ENCODE measurements at places on chromosomes 7 and 10.

DNA sequence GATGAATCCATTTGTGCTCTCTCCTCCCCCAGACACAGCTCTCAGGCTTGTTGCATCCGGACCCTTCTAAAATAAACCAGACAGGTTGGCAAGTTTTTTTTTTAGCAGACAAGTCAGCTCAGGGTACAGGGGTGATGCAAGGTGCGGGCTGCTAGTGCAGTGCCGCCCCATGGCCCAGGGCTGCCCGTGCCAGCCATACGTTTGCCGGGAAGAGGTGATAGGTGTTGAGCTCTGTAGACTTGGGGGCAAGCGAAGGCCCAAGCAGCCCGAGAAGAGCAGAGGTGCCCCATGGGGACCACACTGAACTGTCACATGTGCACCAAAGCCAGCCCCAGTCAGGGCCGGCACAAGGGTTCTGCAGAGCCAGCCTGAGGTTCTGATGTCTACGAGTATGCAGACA is 57.1 kb upstream of the PDSS1 start:
- no peak for DNase-seq

DNA sequence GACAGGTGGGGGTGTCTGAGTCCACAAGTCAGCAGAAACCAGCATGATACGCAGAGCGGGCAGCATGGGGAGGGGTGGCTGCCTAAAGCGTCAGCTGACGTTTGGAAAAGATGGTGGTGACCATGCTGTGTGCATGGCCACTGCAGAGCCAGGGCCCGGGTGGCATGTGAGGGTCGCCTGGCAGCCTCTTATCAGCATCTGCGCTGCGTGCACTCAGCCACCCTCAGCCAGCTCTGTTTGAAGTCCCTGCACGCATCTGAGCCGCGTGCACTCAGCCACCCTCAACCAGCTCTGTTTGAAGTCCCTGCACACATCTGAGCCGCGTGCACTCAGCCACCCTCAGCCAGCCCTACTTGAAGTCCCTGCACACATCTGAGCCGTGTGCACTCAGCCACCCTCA is 61.5 kb downstream of the WDR37 start:
- no peak for DNase-seq

DNA sequence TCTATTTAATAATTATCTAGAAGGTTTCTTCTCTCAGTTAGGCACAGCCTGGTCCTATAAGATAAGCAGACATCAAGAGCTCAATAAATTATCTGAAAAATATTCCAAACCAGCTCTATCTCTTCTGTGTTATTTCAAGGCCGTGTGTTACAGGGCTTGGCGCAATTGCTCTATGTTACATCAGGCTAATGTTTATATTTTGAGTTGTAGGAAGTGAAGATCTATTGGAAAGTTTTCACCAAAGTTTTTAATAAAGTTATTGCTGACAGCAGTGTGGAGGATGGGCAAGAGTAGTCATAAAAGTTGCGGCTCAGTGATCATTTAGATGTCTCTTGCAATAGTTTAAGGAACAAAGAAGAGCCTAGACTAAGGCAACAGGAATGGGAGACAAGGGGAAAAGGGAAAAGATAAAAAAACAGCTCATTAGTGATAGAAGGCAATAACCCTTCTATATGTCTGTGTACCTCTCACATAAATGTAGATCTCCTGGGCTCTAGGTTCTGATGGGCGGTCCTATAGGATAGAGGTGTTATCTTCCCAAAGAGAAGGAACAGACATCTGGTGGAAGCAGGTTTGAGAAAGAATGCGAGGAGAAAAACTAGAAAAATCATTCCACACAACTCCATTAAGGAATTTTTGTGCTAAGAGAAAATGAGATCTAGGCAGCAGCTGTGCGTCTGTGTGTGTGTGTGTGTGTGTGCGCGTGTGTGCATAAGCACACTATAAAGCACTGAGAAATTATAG is 5.9 kb upstream of the ANKRD7 start:
- no peak for DNase-seq

GRCh38 chr10:124323806-124324205 is 94.9 kb downstream of the OAT start:
- DNase-seq: no peak

DNA sequence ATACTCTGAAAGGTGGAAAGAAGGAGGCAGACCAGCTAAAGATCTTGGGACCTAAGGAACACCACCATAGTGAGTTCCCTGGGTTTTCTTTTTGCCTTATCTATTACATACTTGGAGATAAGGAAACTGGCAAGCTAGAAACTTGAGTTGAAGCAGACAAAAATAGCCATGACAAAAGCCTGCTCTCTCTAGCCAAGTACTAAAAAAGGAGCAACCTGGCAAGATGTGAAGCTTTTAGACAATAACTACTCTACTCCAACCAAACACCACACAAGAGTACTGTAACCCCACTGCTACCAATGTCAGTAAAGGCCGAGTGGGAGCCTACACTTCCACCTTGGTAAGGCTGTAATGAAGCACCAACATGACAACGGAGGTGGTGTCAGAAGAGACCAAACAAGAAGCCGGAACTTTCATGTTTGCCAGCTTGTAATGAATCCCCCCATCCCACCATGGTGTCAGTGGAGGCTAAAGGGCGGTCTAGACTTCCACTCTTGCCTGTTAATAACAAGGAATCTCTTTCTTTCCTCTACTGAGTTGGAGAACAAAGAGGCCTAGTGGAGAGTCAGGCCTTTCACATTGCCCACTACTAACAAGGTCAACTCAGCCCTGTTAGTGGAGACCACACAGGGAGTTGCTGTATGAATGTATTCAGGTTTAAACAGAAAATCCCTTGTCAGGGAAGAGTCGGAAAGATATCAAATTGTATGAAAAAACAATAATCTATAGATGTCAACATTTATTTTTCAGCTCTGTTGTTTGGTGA is 55.8 kb upstream of the DYNC1I1 start:
- DNase-seq: no peak

DNA sequence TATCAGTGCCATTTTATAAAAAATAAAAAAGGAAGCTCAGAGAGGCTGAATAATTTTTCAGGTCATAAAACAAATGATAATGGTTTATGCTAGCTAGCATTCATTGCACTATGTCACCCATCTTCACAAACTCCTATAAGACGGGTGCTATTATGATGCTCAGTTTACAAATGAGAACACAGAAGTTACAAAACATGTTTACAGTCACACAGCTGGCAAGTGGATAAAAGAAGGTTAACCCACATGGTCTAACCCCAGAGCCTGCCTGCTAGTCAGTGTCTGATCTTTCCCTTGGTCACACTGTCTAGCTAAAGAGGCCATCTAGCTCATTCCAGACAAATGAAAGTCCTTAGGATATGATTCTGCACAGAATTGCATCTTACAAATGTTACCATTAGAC is 39.4 kb downstream of the SLC16A9 start:
- no peak for DNase-seq

GRCh38 chr10:132043861-132044695 is 21.7 kb upstream of the JAKMIP3 start:
- no peak for DNase-seq

DNA sequence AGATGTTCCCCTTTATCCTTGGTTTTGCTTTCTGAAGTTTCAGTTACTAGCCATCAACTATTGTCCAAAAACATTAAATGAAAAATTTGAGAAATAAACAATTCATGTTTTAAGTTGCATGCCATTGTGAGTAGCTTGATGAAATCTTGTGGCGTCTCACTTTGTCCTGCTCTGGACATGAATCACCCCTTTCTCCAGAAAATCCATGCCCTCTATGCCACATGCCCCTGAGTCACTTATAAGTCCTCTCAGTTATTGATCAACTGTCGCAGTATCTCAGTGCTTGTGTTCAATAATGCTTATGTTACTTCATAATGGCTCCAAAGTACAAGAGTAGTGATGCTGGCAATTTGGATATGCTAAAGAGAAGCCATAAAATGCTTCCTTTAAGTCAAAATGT is 208.0 kb upstream of the FERD3L start:
- no peak for DNase-seq

- no peak for DNase-seq
Observed at GRCh38 chr10:131143425-131144165, 167.9 kb downstream of the TCERG1L start.

- no peak for DNase-seq
Observed at GRCh38 chr10:123262456-123262855, 108.3 kb downstream of the BUB3 start.

GRCh38 chr7:51242881-51243518 is 73.6 kb downstream of the COBL start:
- no peak for DNase-seq

All from stimulated activated CD8-positive, alpha-beta memory T cell treated with anti-CD3 and anti-CD28 coated beads, Interleukin-2, amount 100 ng/mL, for 1 hour (primary cell).